ENCODE measurements at places on chromosomes 3 and 15.

DNA sequence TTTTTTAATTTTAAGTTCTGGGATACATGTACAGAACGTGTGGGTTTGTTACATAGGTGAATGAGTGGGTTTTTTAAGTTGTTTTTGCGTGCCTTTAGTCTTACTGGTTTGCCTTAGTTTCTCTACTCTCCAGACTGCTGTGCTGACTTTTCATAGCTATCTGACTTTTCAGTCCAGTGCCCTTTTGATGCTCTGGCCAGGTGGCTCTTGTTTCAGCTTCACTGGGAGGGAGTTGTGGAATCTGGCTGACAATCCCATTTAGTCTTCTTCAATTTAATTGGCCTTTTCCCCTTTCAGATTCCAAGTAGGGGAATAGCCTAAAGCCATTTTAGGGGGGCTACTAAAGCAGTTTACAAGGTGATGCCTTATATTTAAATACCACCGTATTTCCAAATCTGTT, 30.1 kb downstream of the FNDC3B start:
- DNase-seq: no peak

- peak; percentile 37 for DNase-seq
Observed at GRCh38 chr3:149736175-149736952, 15.9 kb downstream of the COMMD2 start.

DNA sequence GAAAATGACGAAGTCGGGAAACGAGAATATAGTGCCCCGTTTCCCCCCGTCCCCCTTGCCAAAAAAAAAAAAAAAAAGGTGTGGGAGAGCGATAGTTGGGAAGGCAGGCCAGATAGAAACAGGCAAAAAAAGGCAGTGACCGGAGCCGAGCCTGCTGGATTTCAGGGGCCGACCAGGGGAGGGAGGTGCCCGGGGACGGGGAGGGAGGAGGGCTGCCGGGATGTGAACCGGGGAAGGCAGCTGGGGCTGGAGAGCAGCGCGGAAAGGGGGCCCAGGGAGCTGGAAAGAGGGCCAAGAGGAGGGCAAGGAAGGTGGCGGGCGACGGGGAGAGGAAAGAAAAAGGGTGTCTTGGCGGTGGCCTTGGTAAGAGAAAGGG, 837 bp downstream of the LRRN1 start:
- no peak for DNase-seq

DNA sequence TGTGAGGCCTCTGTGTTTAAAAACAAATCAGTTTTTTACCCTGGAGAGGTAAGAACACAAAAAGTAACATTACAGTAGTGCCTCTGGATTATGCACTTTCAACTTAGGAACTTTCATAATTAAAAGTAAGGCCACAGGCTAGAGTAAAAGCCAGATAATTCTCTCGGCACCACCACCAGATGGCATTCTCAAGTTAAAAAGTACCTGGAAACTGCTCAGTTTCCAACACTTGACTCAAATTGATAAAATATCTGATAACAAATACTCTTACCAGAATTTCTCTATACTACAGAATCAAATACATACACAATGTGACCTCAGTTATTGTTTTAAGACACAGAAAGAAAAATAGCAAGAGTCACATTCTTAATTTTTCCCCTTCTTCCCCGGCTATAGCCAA, 19.9 kb downstream of the SPICE1 start:
- peak; percentile 10 for DNase-seq

DNA sequence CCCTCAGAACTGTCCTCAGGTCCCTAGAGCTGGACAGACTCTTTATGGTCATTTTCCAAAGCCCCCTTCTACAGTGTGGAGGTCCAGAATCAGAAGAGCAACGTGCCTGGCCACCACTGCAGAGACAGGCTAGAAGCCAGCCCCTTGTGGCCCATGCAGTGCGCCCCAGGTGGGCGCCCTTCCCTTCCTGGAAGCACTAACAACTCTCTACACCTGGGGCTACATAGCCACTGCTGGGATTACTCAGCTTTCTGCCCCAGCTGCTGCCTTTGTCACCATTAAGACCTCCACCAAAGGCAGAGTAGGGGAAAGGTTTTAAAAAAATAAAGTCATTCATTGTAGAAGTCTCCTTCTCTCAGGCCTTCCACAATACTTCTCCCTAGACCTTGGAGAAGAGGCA, 2.3 kb downstream of the RASGRP1 start:
- no peak for DNase-seq

- DNase-seq: peak; percentile 59
Observed at GRCh38 chr3:136250903-136251460, 842 bp downstream of the PCCB start.

GRCh38 chr3:177145381-177145780, 51.9 kb downstream of the TBL1XR1 start:
- DNase-seq: no peak

DNA sequence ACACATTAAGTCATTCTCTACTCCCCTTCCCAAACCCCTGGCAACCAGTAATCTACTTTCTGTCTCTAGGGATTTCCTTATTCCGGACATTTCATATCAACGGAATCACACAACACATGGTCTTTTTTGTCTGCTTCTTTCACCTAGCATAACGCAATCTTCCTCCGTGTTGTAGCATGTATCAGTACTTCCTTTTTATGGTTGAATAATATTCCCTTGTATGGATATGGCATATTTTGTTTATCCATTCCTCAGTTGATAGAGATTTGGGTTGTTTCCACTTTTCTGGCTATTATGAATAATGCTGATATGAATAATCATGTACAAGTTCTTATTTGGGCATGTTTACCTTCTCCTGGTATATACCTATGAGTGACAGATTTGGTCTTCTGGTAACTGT, 63.1 kb downstream of the TRANK1 start:
- no peak for DNase-seq

GRCh38 chr3:73680391-73681095, 55.8 kb upstream of the PDZRN3 start:
- peak; percentile 39 for DNase-seq
